ENCODE measurements at places on chromosomes 16 and 17.

DNA sequence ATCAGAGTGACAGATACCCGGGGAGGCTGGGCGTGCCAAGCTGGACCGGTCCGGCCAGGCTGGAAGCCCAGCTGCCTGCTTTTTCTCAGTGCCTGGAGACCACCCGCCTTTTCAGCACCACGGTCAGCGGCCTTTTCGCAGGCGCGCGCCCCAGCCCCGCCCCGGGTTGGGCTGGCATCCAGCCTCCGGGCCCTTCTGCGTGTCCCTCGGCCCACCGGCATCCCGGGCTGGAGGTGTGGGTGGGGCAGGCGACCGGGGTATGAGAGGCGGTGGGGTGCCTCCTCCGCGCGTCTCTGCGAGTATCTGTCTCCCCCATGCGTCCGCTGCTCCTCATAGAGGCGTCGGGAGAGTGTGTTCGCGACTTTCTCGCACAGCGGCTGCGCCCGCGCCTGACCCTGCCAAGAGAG lies 102.5 kb downstream of the MRM1 start:
- DNase-seq: no peak
- no peak overlapping the region for H3K27ac ChIP-seq
- H3K4me1 ChIP-seq: no peaks in the 10 kb centered on the region
- no peak overlapping the region for H3K4me3 ChIP-seq
- no peaks in the 10 kb centered on the region for H3K36me3 ChIP-seq
- H3K27me3 ChIP-seq: peaks cover 12% of the 10 kb centered on the region

DNA sequence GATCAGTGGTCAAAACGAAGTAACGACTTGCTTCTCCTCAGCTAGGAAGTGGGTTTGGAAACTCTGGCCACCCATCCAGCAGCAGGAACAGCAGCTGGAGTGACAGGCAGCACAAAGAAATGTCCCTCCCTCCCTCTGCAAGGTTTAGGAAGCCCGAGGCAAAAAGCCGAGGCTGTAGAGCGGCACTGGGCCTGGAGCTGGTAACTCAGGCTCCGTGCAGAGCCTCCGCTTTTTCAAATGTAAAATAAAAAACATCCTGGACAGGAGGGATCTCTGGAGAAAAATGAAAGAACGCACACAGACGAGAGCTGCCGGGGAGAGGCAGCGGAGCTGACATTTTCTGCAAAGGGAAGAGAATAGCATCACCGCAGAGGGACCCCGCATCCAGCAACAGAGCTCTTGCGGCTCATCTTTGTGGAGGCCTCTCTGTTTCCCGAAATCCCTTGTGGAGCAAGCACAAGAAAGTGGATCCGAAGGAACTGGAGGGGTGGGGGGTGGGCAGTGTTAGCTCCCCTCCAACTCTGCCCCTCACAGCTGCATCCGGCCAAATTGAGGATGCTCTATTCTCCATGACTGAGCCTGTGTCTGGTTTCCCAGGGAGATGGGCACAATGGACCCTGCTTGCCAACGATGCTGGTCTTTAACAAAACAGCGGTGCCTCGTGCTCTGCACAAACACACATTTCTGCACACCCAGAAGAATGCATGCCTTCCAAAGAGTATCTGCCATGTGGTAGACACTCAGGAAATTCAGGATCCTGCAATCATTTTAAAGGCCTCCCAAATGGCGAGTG lies 335.5 kb upstream of the ZFHX3 start:
- no peak overlapping the region for H3K4me3 ChIP-seq
- H3K36me3 ChIP-seq: no peaks in the 10 kb centered on the region
- H3K27me3 ChIP-seq: no peaks in the 10 kb centered on the region

DNA sequence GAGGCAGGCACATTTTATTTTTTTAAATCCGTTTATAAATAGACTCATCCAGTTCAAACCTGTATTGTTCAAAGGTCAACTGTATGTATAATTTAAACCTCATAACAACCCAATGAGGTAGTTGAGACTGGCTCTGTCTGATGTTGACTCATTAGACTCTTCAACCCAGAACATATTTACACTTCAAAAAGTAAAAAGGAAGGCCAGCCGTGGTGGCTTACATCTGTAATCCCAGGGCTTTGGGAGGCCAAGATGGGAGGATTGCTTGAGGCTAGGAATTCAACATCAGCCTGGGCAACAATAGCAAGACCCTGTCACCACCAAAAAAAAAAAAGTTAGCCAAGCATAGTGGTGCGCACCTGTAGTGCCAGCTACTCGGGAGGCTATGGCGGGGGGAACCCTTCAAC lies 32.5 kb upstream of the DHRS7B start:
- DNase-seq: no peak
- no peak overlapping the region for H3K4me3 ChIP-seq

DNA sequence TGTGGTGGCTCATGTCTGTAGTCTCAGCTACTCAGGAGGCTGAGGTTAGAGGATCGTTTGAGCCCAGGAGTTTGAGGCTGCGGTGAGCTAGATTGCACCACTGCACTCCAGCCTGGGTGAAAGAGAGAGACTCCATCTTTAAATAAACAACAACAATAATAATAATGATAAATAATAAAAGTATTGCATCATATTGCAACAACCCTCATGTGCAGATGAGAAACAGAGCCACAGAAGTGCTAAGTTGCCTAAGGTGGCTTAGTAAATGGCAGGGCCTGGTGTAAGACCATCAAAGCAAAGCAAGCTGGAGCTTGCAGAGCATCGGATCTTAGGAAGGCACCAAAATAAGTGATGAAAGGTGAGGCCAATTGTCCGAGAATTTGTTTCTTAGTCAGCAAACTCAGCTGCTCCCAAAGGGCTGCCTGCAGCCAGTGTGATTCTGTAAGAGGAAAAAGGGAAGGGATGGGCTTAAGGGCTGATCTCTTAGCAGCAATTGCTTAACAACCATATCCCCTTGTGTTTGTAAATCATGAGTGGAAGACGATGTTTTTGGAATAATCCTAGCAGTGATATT lies 45.3 kb upstream of the HS3ST3A1 start:
- no peaks in the 10 kb centered on the region for H3K4me1 ChIP-seq
- H3K36me3 ChIP-seq: no peaks in the 10 kb centered on the region
- H3K27ac ChIP-seq: no peak overlapping the region

GRCh38 chr17:40547079-40547784 lies 18.0 kb downstream of the CCR7 start:
- H3K27ac ChIP-seq: no peak overlapping the region
- H3K4me3 ChIP-seq: no peak overlapping the region
- no peaks in the 10 kb centered on the region for H3K27me3 ChIP-seq
- peaks cover 92% of the 10 kb centered on the region for H3K4me1 ChIP-seq

GRCh38 chr16:73220836-73221235 lies 172.9 kb upstream of the ZFHX3 start:
- H3K4me3 ChIP-seq: no peak overlapping the region
- H3K27me3 ChIP-seq: no peaks in the 10 kb centered on the region
- DNase-seq: no peak
- H3K36me3 ChIP-seq: no peaks in the 10 kb centered on the region
